ENCODE measurements at places on chromosomes 1 and 21.

GRCh38 chr21:17688912-17689874 is 76.5 kb upstream of the BTG3 start:
- no peak for DNase-seq

GRCh38 chr21:36452281-36452825 is 27.6 kb downstream of the CLDN14 start:
- DNase-seq: no peak

DNA sequence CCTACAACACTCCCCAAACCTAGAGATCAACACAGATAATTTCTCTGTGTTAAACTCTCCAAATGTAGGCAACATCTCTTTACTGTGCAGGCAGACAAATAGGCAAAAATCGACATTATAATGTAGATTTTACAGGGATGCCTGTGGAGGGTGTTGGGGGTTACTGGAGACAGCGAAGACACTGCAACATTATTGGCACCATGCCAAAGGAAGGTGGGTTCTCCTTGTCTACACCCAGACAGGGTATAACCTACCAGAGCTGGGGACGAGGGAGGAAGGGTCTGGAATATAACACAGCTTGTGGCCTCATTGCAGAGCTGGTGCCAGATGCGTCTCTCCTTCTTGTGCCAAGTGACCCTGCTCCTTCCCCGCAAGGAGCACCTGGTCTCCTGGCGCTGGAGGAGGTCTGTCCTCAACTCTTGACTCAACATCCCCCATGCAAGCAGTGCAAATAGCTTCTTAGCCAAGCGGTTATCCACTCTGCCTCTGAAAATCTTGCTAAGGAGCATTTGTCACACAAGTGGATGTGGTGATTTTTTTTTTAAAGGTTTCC is 404.0 kb downstream of the PRDM2 start:
- no peak for DNase-seq

GRCh38 chr1:19402031-19402813 is 83.1 kb downstream of the CAPZB start:
- no peak for DNase-seq

- DNase-seq: no peak
These were observed 3.4 kb downstream of the LHX9 start for GRCh38 chr1:197920414-197921117.

- DNase-seq: no peak
These were observed 4.5 kb downstream of the LEPR start for GRCh38 chr1:65425006-65425405.

DNA sequence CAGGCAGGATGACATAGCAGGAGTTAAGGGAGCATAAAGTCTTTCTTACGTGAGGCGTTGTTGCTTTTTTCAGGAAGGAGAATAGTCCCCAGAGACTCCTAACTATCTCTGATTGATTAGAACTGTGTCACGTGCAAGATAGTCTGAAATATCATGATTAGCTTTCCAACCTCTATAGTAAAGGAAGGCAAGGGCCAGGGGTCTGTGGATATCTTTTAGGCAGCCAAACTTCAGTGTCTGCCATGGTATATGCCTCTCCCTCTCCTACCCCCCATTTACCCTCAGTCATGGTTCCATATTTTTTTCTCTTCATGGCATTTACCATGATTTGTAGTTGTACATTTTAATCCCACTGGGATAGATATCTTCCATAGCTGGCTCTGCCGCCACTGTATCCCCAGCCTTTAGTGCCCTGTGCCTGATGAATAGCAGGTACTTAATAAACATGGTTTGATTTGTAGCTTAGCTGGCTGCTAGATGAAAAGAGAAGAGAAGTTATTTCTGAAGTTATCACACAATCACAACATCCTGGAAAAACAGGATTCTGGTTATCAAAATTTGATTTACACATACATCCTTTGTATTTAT is 318.7 kb upstream of the ST6GALNAC5 start:
- DNase-seq: no peak

- DNase-seq: no peak
These were observed 10.6 kb downstream of the SRSF4 start for GRCh38 chr1:29171089-29171488.

DNA sequence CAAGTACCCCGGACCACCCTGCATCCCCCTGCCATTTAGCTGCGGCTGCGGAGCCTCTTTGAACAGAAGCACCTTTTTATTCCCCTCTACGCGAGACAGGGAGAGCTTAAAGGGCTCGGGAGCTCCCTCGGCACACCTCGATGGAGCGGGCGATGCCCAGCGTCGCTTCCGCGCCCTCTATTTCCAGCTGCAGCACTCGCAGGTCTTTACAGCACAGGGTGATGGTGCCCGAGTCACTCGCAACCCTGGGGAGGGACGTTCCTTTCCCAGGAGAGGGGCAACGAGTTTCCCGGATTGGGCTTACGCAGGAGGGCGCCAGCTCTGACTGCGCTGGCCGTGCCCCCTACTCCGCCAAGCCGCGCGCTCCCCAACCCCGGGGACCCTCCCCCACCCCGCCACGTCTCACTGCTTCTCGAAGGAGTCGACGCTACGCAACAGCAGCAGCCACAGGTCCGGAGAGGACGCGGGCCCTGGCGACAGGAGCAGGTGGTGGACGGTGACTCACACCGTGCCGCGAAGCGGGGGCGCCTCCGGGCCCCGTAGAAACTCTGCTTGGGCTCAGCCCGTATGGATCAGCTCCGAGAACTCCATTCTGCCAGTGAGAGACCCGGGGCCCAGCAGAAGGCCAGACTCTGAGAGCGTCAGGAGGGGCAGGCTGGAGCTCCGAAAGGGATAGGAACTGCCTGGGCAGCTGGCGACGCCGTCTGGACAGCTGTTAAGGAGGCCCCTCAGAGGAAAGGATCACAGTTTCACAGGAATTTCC is 5.8 kb upstream of the FAM167B start:
- no peak for DNase-seq

- no peak for DNase-seq
These were observed 54.8 kb downstream of the OSBPL9 start for GRCh38 chr1:51671527-51672325.

DNA sequence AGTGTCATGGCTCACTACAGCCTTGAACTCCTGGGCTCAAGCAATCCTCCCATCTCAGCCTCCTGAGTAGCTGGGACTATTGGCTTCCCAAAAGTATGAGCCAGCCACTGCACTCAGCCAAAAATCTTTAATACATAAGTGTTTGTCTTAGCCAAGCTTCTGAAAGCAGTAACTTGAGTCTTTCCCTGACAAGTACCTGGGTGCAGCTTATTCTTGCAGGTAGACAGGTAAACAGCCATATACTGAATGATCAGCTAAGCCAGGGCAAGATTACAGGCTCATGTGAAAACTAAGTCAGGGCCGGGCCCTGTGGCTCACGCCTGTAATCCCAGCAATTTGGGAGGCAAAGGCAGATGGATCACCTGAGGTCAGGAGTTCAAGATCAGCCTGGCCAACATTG is 7.8 kb downstream of the MEAF6 start:
- DNase-seq: no peak

GRCh38 chr1:55233145-55233777 is 18.1 kb upstream of the USP24 start:
- no peak for DNase-seq

GRCh38 chr1:174393885-174394284 is 53.9 kb upstream of the GPR52 start:
- DNase-seq: no peak

DNA sequence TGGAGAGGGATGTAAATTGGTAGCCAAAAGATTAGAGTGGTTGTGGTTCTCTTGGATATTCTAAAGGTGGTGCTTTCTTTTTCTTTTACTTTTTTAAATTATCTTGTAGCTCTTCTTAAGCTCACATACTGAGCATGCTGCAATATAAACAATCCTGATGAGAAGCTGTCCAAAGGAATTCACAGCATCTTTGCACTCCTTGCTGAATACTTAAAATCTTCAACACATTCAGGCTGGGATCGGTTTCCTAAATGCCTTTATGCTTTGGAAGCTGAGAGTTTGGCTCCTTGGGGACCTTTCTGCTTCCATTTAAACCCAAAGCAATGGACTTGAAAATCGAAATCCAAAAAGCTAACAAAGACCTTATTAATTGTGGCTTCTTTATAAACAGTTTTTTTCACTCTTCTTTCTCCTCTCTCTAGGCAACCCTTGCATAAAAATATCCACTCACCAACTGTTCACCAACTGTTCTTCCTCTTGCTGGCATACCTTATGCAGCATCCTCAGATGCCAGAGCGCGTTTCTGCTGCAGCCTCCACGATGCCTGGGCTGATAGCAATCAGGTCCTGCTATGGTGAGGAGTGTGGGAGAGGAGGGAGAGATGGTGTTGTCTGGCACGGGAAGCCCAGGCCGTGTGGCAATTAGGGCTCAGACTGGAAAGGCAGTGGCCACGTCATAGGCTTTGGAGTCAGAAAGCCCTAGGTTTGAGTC is 535.8 kb upstream of the DAB1 start:
- no peak for DNase-seq

- DNase-seq: no peak
These were observed 132.3 kb downstream of the URB2 start for GRCh38 chr1:229758101-229759036.

- no peak for DNase-seq
These were observed 162.6 kb downstream of the TSEN15 start for GRCh38 chr1:184214128-184214527.

DNA sequence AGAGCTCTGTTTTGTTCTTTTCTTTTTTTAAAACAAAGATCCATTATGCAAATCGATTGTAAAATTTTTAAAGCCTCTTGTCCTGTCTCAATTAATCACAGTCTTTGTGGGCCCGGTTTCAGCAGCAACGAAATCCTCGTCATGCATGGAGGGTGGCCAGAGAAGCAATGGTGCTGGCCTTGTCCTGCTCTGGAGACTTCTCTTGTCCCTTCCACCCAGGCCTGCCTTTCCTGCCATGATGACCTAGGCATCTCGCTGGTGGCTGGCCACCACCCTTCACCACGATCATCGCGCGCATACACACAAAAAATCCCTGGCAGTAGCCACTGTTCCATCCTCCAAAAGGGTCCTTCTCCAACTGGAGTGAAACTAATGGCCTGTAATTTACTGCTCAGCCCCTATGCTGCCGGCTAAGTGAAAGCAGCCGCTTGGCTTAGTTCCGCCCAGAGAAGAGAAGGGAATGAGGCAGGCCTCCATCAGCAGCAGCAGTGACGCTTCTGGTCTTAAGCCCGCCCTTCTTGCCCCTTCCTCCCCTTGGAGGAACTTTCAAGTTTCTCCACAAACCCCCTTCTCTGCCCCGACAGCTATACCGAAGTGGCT is 309.5 kb downstream of the NPHP4 start:
- no peak for DNase-seq

DNA sequence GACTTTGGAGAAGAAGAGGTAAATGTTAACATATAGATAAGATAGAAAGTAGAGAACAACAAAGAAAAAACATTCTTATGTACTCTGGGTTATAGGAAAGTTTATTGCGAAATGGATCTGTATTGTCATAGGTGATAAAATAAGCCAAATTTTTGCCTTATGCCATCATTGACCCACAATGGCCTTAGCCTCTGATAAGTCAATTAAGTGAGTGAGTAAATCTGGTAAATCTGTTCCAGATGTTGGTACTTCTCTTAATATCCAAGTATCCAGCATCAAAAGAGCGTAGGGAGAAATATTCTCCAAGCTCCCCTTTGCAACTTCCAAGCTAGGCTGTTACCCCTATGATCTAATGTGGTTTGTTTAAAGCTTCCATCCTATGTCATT is 38.3 kb upstream of the CLCA4 start:
- DNase-seq: no peak

DNA sequence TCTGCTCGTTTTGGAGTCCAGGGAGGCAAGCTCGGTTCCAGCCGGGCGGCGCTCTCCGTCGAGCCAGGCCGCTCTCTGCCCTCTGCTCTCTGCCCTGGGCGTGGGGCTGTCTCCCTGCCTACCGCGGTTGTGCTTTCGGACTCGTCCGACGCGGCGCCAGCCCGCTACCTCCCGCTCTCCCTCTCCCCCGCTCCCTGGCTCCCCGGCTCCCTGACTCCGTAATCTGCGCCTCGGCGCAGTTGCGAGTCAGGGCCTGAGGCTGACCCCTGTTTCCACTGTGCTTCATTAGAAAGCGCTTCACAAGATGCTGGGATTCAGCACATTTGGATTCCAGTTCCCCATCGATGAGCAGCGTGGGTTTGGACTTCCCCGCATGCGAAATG is 2.2 kb downstream of the SOX13 start:
- no peak for DNase-seq

DNA sequence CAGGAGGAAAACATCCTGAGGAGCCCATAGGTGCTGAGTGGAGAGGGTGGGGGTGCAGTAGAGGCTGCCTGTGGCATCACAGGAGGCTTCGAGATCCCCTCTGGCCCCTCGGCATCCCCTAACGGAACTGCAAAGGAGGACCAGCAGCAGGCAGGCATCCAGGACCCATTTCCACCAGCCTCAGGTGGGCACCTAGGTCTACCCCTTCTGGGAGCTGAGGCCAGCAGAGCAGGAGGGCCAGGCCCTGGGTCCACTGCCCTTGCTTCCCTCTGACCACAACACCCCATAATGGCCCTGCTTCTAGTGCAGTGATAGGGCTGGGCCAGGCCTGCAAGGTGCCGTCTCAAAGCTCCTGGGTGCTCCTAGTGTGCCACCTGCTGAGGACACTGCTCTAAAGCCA is 723.0 kb downstream of the PTPRU start:
- no peak for DNase-seq

GRCh38 chr1:184494929-184495328 is 108.1 kb downstream of the C1orf21 start:
- no peak for DNase-seq

GRCh38 chr1:209624558-209625549 is 27.4 kb downstream of the LAMB3 start:
- DNase-seq: no peak

- DNase-seq: no peak
These were observed 9.9 kb downstream of the TSSK3 start for GRCh38 chr1:32372149-32372756.

DNA sequence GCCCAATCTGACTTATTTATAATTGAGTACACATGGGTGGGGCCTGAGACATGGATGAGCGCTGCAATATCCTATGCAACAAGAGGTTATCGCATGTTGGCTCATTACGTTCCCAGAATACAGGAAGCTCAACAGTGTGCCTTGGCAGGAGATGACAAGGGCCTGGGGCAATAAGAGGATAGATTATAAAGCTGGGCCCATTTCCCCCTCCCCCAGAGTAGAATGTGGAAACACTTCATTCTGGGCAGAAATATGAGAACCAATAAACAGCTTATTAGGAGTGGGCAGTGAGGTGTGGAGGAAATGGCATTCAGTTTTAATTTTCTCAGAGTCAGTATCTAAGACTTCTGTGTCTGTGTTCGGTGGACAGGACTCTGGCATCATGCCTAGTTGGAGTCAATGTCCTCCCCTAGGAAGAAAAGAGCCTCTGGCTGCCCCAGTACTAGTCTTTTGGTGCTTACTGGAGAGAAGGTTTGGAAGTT is 92.8 kb downstream of the PIK3R3 start:
- DNase-seq: no peak

GRCh38 chr1:233032916-233033315 is 82.5 kb downstream of the NTPCR start:
- DNase-seq: no peak

DNA sequence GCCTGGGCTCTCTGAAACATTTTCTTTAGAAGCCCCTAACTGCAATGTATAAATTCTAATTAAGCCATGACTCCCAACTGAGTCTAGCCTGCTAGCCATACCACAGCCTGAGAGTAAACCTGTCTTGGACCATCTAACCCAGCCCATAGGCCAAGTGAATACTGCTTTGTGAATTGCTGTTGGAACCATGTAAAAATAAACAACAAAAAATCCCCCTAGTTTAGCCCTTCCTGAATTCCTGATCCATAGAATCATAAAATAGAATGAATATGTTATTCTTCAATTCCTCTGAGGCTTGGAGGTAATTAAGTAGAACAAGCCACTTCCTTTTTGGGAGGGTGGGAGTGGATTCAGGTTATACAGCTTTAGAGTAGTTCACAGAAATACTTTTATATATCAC is 1496.4 kb downstream of the MRPL39 start:
- no peak for DNase-seq

Measured in SIG-M5 (cell line).